Activated CD4-positive, alpha-beta T cell treated with anti-CD3 and anti-CD28 coated beads, Interleukin-2, Interleukin-6, amounts not matched to agents 100 ng/mL and 50 ng/mL, durations not matched to agents 16 hours and 8 hours (primary cell): ENCODE measurements at places on chromosomes 7 and 10.
A peak's percentile ranks its signal among the peaks of the same experiment; 100 is the strongest.

- no peak for DNase-seq
Observed at GRCh38 chr7:36262309-36263094, 109.4 kb downstream of the EEPD1 start.

DNA sequence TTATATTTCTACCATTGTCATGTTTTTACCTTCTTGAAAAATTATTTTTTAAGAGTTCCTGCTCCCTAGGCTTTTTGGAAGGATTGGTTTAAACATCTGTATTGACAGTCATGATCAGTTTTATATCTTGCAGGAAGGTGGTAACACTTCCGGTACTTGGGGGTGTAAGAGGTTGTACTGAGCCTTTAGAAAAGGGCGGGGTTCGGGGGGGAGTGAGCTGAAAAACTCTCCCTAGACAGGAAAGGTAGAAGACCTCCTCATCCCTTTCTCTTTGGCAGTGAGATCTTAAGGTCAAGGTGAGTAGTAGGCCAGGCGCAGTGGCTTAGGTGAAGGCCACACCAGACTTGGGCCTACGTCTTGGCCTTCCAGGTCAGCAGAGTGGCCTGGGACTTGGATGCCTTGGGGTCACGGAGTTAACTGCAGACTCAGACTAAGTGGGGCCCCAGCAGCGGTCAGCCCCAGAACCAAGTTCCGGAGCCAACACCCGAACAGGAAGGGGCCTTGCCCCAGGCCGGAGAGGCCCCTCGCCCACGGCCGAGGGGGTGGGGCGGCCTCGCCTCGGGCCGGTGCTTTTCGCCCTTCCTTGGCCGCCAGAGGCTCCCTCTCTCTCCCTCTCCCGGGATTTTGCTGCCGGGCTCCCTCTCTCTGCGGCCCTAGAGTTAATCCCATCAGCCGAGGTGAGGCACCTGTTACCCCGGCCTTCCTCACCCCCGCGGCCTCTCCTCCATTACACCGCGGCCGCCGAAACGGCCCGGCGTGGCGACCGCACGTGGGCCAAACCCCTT, at the start of gene PPP1R9A:
TSS of gene PPP1R9A (plus strand) at position 569 of the 785 bp plus-strand sequence. CDS start 2,520 bp downstream, outside the sequence.
- DNase-seq = no peak

GRCh38 chr10:27745732-27746396, at the start of gene MKX:
Gene MKX (minus strand): TSS chr10:27745819. CDS start chr10:27743415, 2,404 bp downstream.
- no peak for DNase-seq

DNA sequence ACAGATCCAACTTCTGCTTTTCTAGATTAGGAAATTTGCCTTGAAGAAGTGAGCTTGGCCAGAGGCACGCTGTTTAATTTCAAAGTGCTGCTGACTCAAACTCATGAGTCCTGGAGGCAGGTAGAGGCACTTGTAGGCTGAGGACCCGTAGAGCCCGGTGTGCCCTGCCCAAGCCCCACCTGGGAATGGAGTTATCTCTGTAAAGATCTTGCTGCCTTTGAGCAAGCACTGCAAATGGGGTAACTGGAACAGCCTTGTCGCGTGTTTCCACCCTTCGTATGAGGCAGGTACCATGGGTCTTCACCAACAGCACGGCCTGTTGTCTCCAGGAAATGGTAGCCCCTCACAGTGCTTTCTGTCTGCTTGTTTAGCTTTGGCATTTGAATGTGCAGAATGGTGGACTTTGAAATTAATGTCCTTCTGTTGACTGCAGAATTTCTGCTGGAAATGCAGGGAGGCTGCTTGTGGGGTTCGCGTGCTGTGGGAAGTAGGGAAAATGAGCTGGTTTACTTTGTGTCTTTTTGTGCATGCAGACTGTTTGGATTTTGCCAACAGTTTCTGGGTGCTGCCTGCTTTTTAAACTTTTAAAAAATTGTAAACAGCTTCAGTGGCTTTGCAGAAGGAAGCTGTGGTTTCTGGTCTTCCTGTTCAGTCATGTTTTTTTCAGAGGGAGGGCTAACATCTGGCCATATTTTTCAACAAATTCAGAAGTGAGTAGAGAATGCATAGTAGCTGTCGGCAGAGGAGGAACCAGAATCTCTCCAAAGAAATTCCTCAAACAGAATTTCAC, 27.2 kb downstream of the CCM2 start:
- DNase-seq = peak; percentile 73

GRCh38 chr10:109928475-109928891, 5.2 kb upstream of the XPNPEP1 start:
- no peak for DNase-seq

- DNase-seq = no peak
Observed at GRCh38 chr10:126576336-126576735, 94.2 kb downstream of the C10orf90 start.

GRCh38 chr7:107387573-107388219, 82.2 kb upstream of the GPR22 start:
- no peak for DNase-seq

DNA sequence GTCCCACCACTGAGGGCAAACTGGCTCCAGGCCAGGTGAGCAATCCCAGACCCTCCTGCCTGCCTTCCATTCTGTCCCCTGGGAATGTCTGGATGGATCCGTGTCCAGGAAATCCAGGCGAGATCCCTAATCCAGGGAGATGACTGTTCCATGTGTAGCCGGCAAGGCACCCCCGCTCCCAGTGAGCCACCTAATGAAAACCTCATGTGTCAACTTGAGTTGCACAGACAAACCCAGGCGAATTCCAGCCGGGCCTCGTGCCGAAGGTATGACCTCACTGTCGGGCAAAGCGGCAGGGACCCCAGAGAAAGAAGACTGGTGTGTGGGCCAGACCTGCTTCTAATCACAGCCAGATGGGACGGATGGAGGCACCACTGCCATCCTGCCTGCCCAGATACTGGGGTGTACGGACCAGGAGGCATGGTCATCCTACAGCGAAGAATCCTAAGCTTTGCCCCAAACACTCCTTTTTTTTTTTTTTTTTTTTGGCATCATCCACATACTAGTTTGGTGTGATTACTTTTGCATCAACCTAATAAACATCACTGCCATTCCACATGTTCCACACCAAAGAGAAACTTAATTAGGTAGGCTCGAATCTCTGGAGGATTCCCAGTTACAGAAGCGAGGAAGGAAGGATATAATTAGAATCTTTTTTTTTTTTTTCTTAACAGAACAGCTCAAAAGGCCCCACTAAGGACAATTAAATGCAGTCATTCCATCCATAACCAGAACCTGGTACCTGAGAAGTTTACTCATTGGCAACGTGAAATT, 313.1 kb downstream of the CALN1 start:
- no peak for DNase-seq

DNA sequence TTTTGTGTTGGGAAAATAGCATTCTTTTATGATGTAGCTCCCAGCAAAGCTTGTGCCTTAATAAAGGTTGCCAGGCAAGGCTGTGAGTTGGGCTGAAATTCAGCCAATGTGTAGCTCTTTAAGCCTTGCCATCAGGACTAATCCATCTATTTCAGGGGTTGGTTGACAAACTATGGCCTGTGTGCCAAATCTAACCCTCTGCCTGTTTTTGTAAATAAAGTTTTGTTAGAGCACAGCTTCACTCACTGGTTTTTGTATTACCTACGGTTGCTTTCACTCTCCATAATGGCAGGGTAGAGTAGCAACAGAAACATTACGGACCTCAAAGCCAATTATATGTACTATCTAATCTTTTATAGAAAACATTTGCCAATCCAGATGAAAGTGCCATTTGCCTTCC, 638.1 kb upstream of the POT1 start:
- DNase-seq = no peak

DNA sequence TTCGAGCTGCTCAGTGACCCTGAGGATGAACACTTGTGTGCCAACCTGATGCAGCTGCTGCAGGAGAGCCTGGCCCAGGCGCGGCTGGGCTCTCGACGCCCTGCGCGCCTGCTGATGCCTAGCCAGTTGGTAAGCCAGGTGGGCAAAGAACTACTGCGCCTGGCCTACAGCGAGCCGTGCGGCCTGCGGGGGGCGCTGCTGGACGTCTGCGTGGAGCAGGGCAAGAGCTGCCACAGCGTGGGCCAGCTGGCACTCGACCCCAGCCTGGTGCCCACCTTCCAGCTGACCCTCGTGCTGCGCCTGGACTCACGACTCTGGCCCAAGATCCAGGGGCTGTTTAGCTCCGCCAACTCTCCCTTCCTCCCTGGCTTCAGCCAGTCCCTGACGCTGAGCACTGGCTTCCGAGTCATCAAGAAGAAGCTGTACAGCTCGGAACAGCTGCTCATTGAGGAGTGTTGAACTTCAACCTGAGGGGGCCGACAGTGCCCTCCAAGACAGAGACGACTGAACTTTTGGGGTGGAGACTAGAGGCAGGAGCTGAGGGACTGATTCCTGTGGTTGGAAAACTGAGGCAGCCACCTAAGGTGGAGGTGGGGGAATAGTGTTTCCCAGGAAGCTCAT, 1.1 kb downstream of the DDIT4 start:
- DNase-seq = peak; percentile 82
